Globus pallidus (tissue), 1 donor: ENCODE measurements at places on chromosomes 7 and 10.

DNA sequence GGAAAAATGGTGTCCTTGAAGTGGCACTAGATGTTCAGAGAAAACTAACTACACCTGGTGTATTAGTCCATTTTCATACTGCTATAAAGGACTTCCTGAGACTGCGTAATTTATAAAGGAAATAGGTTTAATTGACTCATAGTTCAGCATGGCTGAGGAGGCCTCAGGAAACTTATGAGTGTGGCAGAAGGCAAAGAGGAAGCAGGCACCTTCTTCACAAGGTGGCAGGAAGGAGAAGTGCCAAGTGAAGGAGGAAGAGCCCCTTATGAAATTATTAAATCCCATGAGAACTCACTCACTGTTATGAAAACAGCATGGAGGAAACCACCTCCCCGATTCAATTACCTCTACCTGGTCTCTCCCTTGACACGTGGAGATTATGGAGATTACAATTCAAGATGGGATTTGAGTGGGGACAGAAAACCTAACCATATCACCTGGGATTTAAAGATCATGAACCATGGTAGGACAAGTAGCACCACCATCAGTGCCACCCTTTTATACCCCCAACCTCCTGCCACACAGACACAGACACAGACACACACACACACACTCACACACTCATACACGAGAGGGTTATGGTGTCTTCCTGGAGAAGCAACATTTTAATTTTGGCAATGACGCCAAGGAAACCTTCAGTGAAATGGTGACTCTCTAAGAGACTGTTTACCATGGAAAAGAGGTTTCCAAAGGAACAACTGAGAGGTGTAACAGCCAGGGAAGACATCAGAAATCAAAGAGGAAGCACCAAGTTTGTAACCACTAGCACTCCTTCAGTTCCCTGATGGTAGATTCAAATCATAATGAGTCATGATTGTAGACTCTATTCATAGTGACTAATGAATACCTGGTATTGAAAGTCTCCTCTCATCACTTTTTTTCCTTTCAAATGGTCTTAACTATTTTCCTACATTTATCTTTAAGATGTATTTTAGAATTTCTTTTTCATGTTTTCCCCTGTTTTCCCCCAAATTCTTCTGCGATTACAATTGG, 41.8 kb upstream of the WNT16 start:
- no peak for DNase-seq

GRCh38 chr10:79335094-79335469, 12.2 kb upstream of the PPIF start:
- DNase-seq: peak; percentile 92

DNA sequence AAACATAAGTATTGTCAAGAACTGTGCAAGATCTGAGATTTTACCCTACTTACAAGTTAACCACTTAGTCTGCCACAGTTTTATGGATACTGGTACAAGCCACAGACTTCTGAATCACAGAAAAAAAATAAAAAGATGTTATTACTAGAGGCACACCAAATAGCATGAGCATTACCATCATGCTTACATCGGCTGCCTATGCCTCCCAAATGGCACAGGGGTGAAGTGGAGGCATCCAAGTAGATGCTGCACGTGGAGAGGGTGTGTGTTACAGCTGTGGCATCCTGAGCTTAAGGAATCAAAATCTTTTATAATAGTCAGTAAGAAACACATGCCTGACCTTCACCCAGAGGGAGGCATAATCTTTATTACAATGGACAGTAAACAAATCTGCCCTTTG, 207.8 kb downstream of the TFEC start:
- no peak for DNase-seq

DNA sequence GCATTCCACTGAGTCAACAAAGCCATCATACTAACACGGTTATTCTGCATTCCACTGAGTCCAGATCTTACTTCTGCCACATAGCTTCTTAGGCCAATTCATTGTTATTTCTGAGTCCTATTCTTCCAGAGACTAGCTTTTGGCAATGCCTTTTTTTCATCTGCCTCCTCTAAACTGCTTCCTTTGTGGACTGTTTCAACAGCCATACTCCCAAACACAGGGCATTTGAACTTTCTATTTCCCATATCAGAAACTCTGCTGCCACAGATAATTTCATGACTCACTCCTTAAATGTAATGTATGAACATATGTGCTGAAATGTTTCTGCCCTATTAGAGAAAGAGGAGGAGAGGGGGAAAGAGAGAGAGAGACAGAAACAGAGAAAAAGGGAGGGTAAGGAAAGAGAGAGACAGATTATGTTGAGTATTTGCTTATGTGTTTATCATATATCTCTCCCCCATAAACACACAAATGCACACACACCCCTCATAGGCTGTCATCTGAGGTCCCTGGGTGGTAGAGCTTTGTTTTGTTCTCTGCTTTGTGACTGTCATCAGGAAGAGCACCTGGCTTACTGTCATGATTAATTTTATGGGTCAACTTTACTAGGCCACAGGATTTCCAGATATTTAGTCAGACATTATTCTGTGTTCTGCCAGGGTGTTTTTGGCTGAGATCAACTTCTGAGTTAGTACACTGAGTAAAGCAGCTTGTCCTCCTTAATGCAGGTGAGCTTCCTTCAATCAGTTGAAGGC, 308.0 kb upstream of the KCND2 start:
- DNase-seq: no peak

- DNase-seq: no peak
Observed at GRCh38 chr7:51325908-51326307, 9.3 kb upstream of the COBL start.

- DNase-seq: peak; percentile 73
Observed at GRCh38 chr10:14574291-14574690, 200.4 kb downstream of the FAM107B start.
